ENCODE measurements at places on chromosomes 6 and 20. TPM values are rescaled to one million over a fixed set of nuclear protein-coding genes. Genes with fewer than 3 reads are reported as not detected.

TINAG gene
- not detected for total RNA-seq

RNF217 gene
- 8.5 TPM for total RNA-seq

REM1 gene
- 1.2 TPM for total RNA-seq

GGTLC1 gene
- total RNA-seq, result not detected

ABHD16A gene
- 19.1 TPM for total RNA-seq

SIRPB1 gene
- 1.7 TPM for total RNA-seq

TPD52L1 gene
- 5.3 TPM for total RNA-seq

RSPH9 gene
- not detected for total RNA-seq

SLC17A3 gene
- not detected for total RNA-seq

ASIP gene
- not detected for total RNA-seq

MLN gene
- total RNA-seq, result not detected

CBLN4 gene
- total RNA-seq, result not detected

SYCP2L gene
- not detected for total RNA-seq

TAGAP gene
- not detected for total RNA-seq

VGLL2 gene
- total RNA-seq, result not detected

PSMA7 gene
- 254 TPM for total RNA-seq

ENPP1 gene
- 1.2 TPM for total RNA-seq

METTL24 gene
- total RNA-seq, result not detected

FLOT1 gene
- total RNA-seq, result 68.3 TPM

TP53TG5 gene
- total RNA-seq, result not detected

TREML1 gene
- not detected for total RNA-seq

ULBP3 gene
- 3.0 TPM for total RNA-seq

PGC gene
- total RNA-seq, result not detected

LGSN gene
- total RNA-seq, result not detected

TRAM2 gene
- total RNA-seq, result 125 TPM

MMP24 gene
- total RNA-seq, result 0.06 TPM

CST7 gene
- total RNA-seq, result not detected

RIMS4 gene
- 0.24 TPM for total RNA-seq

SYCP2 gene
- total RNA-seq, result 0.20 TPM

GINS1 gene
- total RNA-seq, result 0.88 TPM

WFDC10B gene
- total RNA-seq, result not detected

LTB gene
- total RNA-seq, result not detected

HLA-F gene
- total RNA-seq, result 13.2 TPM

BFSP1 gene
- 1.6 TPM for total RNA-seq

CD93 gene
- 16.9 TPM for total RNA-seq

ADGRF5 gene
- 3.8 TPM for total RNA-seq

NHLRC1 gene
- 1.9 TPM for total RNA-seq

PEDS1 gene
- 34.8 TPM for total RNA-seq

C20orf141 gene
- 1.2 TPM for total RNA-seq

NR2E1 gene
- total RNA-seq, result not detected

GUCA1A gene
- not detected for total RNA-seq

TNFAIP3 gene
- 4.7 TPM for total RNA-seq

FGD2 gene
- not detected for total RNA-seq

PBOV1 gene
- not detected for total RNA-seq

CTAGE9 gene
- total RNA-seq, result not detected

LY6G6C gene
- not detected for total RNA-seq

SIRPD gene
- not detected for total RNA-seq

RIPOR3 gene
- total RNA-seq, result 2.5 TPM

SLC35F1 gene
- not detected for total RNA-seq

GSTA1 gene
- not detected for total RNA-seq

CFB gene
- 56.5 TPM for total RNA-seq

GNAS gene
- total RNA-seq, result 679 TPM

NOX3 gene
- total RNA-seq, result not detected
